ENCODE measurements at places on chromosomes 5 and 9.

DNA sequence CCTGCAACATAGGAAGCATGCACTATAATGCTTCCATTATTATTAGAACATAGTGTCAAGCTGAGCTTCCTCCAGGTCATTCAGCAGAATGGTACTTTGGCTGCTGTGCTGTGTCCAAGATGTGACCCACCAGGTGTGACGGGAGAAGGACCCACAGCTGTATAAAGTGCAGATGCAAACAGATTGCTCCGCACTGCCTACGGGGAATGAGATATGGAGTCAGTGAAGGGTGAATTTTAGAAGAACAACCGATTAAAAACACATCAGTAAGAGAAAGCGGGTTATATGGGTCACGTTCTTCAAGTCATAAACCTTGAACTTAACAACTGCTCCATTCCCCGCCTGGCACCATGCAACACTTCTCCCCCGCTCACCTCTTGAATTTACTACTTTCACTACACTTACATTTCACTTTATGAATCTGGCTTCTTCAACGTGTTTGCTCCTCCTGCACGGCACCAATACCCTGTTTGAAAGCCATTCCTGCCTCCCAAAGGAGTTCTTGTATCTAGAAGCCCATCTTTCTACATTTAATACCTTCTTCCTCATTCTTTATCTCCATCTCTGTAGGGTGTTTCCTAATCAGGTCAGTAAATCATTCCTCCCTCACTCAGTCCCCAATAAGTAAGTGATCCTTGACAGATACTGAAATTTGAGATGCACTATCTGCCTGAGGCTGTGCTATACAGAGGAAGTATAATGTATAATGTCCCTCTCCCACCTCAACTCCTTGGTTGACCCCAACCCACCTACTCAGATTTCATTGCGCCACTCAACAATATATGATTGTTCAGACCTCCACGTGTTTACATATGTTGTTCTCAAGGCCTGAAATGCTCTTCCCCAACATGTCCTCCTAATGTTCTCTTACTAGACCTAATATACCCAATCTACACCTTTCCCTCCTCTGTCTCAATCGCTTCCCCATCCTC lies 25.9 kb downstream of the BRINP1 start:
- DNase-seq = no peak

- no peak for DNase-seq
Observed at GRCh38 chr5:158284242-158284641, 425.3 kb upstream of the CLINT1 start.

- DNase-seq = no peak
Observed at GRCh38 chr9:109399258-109399767, 78.5 kb upstream of the EPB41L4B start.

DNA sequence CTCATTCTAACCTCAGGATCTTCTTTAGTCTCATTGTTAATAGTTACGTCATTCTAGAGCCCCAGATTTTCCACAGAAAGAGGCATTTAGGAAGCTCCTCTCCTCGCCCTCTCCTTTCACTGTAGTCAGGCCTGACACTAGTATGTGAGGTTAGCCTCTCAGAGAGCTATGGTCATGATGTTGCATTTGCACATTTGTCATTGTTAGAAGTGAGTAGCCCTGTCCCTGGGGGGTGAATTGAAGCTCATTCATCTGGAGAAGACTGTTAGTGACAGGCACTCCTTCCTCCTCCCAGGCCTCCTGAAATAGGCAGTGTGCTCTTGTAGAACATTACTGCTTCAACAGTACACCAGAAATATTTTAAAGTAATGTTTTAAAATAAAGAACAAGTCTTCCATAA lies 26.6 kb upstream of the LRRTM2 start:
- no peak for DNase-seq

GRCh38 chr5:144265643-144266247 lies 95.1 kb downstream of the KCTD16 start:
- DNase-seq = no peak

DNA sequence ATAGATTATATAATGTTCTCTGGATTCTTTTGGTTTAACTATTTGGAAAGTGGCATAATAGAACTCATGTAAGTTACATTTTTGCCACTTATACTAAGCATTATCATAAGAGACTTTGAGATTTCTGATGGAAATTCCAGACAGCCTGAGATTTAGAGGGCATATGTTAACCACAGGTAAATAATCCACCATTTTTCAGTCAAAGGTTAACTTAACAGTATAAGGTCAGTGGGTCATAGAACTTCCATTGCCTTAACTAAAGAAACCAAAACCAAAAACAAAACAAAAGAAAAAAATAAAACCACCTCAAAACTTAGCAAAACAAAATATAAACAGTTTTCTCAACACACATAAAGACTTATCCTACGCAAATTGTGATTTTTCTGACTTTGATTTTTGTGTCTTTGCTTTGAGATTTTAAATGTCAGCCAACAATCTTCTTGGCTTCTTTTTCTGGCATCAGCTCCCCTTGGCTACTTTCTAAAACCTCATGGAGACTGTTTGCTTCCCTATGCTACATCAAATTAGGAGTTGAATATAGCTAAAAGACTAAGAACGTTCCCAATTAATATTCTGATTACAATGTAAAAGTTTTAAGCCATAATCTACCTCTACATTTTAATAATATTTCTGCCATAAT lies 430.1 kb upstream of the DAB2 start:
- no peak for DNase-seq

DNA sequence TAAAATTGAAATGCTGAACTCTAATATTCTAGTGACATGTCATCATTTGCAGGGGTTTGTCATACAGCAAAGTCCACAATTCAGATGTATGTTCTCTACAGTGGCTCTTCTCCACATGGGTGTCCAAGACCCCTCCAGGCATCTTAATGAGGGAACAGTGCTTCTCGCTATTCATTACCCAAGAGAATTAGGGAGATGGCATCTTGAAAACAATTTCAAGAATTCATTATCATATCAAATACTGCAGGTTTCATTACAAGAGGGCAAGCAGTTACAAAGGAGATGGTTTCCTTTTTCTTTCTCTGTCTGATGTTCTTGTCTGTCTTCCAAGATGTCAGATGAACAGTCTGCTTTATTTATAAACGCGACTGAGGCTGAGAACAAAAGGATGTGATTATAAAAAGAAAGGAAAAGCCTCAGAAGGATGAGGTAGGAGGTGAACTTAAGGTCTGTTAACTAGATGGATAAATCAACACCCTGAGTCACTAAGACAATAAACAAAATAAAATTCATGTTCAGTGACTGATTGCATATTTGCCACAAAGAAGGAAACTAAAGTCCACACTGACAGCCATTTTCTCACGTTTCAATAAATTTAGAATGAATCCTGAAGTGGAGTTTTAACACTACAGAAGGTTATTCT lies 326.7 kb upstream of the EFNA5 start:
- no peak for DNase-seq

GRCh38 chr5:93884254-93884653 lies 142.9 kb upstream of the POU5F2 start:
- no peak for DNase-seq

DNA sequence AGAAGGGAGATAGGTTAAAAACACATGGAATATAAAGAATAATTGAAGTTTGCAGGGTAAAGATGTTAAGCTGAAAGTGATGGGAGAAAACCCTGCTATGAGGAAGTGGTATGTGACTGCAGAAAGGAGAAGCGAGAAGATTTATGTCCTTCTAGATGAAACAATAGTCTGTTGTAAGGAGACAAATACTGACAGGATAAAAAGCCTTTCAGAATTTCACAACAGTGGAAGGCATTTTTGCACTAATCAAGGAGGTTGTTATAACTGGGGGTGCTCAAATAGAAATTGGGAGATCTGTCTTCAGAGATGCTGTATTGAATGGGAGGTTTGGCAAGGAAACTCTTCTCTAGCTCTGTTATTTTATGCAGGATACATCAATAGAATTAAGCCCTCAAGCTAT lies 69.6 kb downstream of the NMUR2 start:
- DNase-seq = no peak

GRCh38 chr9:132207215-132207614 lies 45.4 kb downstream of the NTNG2 start:
- DNase-seq = no peak

GRCh38 chr5:16737620-16738364 lies 121.0 kb upstream of the RETREG1 start:
- no peak for DNase-seq

DNA sequence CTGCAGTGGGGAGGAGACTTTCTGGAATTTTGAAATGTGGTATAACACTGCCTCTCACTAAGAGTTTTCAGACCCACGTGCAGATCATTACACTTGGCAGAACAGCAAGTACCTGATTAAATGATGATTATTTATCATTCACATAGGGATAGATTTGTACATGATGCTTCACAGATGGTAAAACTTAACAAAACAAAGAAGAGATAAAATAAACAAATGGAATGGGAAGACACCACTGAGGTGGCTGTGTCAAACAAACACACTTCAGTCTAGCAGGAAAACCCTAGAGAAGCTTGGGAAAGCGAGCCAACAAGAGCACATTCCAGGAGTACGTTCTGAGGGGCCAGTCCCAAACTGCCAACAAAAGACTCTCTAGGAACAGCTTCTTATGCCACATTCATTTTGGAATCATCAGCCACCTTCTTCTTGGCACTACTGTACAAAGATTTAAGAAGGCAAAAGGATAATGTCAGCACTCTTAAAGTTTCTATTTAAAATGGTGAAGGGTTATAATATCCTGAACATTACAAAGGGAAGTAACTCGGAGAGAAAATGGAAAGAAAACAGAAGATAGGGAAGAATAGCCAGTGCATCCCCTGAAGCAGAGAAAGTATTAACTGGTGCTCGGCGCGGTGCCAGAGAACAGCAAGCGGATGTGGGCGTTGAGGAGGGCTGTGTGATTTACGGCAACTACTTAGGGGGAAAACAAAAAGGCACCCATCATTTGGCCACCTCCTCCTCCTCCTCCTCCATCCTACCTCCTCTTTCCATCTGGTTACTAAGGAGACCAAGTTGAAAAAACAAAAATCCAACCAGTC lies 1.6 kb downstream of the MED27 start:
- no peak for DNase-seq

DNA sequence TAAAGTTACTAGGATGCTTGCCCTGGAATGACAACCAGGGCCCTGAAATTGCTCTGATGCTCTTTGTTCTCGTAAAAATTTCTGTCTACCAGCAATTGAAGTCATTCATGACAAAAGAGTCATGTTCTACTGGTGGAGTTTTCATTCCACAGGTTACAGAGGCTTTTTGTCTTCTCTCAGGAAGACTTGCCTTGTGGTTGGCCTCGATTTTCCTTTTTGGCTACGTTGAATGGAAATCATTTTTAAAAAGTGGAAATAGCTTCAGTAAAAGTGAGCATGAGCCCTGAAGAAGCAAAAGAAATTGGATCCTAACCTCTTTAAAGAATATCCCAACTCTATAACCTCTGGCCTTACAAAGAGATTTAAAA lies 255.2 kb downstream of the AOPEP start:
- no peak for DNase-seq

GRCh38 chr5:3325201-3325971 lies 270.2 kb upstream of the IRX1 start:
- peak; percentile 7 for DNase-seq

GRCh38 chr9:77779010-77779409 lies 130.9 kb upstream of the GNA14 start:
- DNase-seq = no peak

DNA sequence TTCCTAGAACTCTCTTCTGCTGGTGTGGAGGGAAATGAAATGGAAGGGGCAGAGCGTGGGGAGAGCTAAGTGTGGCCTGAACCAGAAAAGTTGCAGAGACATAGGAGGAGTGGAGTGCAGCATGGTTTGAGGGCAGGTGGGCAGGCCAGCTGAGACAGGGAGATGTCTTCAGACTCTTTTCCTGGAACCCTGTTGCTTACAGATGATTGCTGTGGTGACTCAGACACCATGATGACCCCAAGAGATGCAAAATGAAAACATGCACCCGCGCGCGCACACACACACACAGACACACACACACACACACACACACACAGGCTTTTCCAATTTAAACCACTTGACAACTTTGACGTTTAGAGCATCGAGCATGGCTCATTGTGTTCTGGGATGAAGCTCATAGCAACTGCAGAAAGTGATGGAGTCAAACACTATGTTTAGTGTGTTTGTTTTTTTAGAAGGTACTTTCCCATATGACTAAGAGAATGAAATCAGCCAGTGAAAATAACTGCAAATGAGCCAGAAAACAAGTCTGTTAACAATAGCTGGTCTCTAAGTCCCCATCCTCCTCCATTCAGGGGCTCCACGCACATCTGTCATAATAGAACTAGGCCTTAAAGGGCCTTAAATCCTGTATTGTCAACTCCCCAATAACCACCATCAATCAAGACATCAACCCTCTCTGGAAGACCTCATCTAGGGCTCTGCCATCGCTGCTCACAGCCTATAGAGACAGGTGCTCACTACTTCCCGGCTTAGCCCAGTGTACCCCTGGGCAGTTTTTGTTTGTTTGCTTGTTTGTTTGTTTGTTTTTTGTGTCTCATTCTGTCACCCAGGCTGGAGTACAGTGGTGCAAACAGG lies 9.6 kb downstream of the TMOD1 start:
- DNase-seq = peak; percentile 21

- DNase-seq = no peak
Observed at GRCh38 chr5:28862860-28863196, 1824.4 kb upstream of the CDH9 start.

DNA sequence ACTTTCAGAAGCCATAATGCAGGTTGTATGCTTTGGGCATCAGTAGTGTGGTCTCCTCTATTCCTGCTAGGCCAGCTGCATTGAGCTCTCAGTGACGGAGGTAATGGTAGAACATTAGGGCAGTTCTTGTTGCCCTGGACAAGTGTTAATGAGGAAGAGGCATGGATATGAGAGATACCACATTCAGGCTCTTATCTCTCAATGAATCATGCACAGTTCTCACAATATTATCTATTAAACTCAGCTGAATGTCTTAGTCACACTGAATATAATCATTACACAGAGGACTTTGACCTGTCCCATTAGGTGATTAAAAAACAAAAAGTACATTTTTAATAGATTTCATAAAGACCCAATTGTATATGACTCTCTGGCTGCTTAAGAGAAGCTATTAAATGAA lies 76.6 kb upstream of the SSBP2 start:
- no peak for DNase-seq

- DNase-seq = no peak
Observed at GRCh38 chr9:34759432-34760134, 49.6 kb upstream of the CCL21 start.

DNA sequence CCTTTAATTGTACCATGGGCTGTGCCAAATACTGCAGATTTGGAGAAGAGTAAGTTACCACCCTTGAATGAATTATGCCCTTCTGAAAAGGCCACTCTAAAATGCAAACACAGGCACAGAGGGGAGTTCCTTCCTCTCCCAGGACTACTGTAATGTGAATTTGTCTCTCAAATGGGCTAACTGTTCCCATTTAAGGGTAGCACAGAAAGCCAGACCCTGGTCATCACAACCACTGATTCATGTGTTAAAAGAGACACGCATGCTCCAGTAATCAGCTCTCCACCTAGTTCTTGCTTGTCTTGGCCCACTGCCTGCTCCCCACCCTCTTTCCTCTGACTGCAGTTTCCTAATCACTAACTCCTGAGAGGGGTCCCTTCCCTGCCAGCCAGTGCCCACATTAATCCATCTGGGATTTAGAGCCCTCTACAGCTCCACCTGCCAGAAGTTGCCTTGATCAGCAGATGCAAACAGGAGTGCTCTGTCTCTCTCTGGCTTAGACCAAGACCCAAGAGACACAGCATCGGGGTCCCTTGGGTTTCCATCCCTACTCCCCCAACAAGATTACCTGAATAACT lies 382.4 kb downstream of the TMEM167A start:
- no peak for DNase-seq

- no peak for DNase-seq
Observed at GRCh38 chr5:125274938-125275724, 528.7 kb upstream of the ZNF608 start.

GRCh38 chr5:180463216-180463900 lies 30.8 kb upstream of the CNOT6 start:
- DNase-seq = no peak

Measured in AG04449 (cell line).